Activated B cell treated with CpG ODN at 0.5 μM for 24 hours (primary cell): ENCODE measurements at places on chromosomes 2 and 18. TPM values are rescaled to one million over a fixed set of nuclear protein-coding genes. Genes with fewer than 3 reads are reported as not detected.

Gene MC4R
- not detected in 2 replicates for total RNA-seq

GRCh38 chr18:26225022-26225693, 1.1 kb upstream of the TAF4B start:
- no peak for DNase-seq

Gene GALM
- total RNA-seq = 3.5 and 5.4 TPM in 2 replicates

- DNase-seq = no peak
These were observed 327.1 kb downstream of the CCDC178 start for GRCh38 chr18:33113416-33113815.

Gene LYPD6
- not detected in 2 replicates for total RNA-seq

Gene GLS
- total RNA-seq = 212 and 255 TPM in 2 replicates

DNA sequence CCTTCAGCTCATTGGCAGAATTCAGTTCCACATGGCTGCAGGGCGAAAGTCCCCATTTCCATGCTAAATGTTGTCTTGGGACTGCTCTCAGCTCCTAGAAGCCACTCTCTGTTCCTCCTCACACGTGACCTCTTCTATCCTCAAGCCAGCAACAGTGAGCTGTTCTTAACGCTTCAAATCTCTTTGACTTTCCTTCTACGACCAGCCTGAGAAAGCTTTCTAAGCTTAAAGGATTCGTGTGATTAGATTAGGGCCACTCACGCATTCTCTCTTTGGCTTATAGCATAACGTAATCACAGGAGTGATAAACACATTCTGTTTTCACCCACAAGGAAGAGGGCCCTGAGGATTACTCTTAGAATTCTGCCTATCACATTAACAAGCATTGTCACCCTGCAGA, 29.8 kb upstream of the LAMA1 start:
- DNase-seq = no peak

- no peak for DNase-seq
These were observed 312.0 kb downstream of the GPD2 start for GRCh38 chr2:156748221-156748620.

DNA sequence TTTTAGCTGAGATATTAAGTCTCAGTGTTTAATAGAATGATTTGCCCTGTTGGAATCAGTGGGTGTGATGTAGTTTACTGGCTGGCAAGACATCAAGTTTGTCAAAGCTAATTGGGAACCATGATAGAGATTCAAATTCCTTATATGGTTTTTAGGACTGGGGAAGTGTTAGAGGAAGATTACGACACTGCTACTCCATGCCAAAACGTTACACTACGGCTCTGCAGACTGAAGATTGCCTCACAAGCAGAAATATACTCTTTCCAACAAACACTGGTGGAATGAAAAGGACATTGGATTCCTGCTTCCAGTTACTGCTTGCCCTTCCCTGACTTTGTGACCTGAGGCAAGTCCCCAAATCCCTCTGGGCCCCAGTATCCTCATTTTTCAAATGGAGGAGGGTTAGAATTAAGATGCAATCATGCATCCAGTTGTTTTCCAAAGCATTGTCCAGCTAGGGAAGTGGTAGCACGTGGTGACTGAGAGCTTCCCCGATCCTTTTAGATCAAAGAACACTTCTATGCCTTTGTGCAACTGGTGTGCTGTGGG, 147.6 kb downstream of the CDC42EP3 start:
- DNase-seq = no peak

DNA sequence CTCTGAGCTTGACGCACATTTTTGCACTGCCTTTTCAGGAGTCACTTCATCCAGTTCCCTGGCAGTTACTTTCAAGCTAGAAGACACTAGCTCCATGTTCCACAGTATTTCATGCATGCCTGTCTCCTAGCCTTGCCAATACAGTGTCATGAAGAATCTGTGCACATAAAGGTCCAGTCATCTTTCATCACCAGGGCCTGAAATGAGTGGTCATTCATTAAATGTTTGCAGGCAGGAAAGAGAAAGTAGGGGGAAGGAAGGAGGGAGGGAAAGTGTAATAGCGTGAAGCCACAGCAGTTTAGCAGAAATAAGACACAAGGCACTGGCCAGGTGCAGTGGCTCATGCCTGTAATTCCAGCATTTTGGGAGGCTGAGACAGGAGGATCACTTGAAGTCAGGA, 92.4 kb upstream of the COPS8 start:
- no peak for DNase-seq

- no peak for DNase-seq
These were observed 4.7 kb upstream of the CFAP65 start for GRCh38 chr2:219045937-219046550.

DNA sequence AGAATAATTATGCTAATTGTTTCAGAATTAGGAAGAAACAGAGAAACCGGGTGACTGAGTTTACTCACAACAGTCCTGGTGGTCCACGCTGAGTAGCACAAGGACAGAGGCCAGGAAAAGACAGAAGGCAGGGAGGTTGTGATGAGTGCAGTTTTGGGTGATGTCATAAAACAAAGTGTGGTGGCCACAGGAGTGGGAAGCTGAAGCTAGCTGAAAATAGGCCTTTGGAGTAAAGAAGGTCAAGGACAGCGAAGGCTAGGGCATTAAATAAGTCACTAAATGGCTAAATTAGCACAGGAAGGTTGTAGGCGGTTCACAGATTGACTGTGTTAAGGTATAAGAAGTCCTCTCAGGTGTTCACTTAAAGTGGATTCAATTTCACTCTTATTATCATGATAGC, 120.9 kb upstream of the TTN start:
- no peak for DNase-seq

DNA sequence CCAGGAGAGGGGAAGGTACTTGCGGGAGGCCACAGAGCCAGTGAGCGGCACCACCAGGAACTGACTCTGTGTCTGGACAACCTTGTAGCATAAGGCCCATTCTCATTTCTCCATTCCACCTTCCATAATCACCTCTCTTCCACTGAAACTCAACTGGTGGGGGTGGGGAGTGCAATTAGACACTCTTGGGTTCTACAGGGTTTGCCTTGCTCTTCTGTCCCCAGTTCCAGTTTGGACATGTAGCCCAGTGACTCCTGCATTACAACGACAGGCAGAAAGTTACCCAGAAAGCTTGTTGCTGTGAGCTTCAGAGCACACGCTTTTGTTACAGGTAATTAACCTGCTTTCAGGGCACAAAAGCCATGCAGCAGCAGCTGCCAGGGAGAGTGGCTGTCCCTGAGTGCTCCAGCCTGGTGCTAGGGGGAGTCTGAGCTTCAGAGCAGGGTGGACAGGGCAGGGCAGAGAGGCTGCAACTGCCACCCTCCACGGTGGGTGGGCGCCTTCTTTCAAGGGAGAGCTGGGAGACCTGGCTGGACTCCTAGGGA, 65.2 kb downstream of the COPS8 start:
- no peak for DNase-seq

- no peak for DNase-seq
These were observed 37.1 kb downstream of the ANO7 start for GRCh38 chr2:241225545-241225944.

- no peak for DNase-seq
These were observed 18.7 kb upstream of the ASPRV1 start for GRCh38 chr2:69979902-69980807.

Gene IL18R1
- 1.7 and 2.2 TPM in 2 replicates for total RNA-seq

GRCh38 chr18:8705961-8706790, 820 bp downstream of the MTCL1 start:
- peak; percentile 52 for DNase-seq

GRCh38 chr2:675051-675450, 2.2 kb downstream of the TMEM18 start:
- DNase-seq = no peak

Gene L3MBTL4
- 10.6 and 12.3 TPM in 2 replicates for total RNA-seq

Gene CNTNAP5
- not detected in 2 replicates for total RNA-seq

GRCh38 chr2:46119453-46119852, 177.8 kb upstream of the EPAS1 start:
- no peak for DNase-seq

GRCh38 chr18:35695384-35695783, 113.8 kb downstream of the GALNT1 start:
- no peak for DNase-seq

Gene NOL4
- not detected in 2 replicates for total RNA-seq

DNA sequence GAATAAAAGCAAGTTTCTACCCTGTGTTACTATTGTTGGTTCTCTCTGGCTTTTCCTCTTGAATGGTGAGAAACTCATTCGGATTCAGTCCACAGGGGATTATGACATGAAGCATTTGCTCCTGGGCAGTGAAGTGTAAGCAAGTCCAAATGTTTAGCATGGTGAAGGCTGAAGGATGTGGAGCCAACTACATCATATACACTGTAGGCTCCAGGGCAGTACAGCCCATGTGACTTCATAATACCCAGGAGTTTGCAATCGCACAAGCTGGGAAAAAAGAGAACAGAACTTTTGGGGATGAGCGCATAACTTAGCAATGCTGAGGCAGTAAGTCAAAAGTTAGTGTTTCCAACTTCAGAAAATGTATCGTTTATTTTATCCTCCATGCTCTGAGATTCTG, 695.7 kb upstream of the POU3F3 start:
- DNase-seq = no peak

Gene HOXD9
- not detected in 2 replicates for total RNA-seq

Gene KYNU
- 43.8 and 48.0 TPM in 2 replicates for total RNA-seq

- no peak for DNase-seq
These were observed 119.7 kb downstream of the WDR7 start for GRCh38 chr18:56770873-56771272.

DNA sequence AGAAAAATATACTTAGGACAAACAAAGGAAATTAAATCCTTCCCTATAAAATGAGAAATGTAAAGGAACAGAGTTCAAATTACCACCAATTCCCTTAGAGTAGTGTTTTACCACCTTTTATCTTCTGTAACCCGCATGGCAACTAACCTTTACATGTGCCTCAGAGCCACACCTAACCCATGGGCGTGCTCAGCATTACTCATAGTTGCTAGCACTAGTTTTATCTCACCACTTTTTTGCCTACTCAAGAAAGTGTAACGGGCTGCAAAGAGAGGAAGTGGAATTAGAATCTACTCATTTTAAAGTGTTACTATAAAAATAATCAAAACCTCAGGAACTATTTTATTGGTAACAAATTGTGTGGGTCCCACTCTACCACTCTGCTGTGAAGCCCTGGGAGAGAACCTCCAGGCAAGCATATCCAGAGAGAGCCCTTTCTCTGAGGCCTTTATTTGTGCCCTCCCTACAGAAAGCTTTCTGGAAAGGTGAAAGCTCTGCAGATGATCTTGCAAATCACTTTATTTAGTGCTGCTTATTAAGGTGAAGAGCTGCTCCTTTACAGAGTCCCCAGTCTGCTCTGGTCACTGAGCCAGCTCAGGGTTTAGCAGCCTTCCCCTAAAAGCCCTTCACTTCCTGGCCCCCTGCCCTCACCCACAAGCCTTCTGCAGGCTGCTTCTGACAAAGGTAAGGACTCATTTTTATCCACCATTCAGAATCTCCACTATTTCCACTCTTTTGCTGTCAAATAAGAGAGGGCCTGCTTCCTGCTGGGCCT, 98.8 kb downstream of the TRABD2A start:
- no peak for DNase-seq

GRCh38 chr2:129894616-129895015, 84.8 kb upstream of the RAB6C start:
- DNase-seq = no peak

DNA sequence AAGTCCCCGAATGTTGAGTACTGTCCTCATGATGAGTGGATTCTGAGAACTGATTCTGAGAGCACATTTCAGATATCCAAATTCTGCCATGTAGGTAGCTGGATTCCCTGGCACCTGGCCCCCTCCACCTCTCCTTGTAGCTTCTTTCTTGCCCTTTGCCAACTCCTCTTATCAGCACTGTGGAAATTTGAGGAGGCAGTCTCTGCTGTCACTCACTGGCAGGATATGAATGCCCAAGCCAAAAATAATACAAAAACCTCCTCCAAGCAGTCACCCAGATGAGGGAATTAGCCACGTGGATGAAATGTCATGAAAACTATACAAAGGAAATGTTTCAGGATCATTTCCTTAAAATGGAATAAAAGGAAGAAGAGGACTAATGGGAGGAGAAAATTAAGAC, 276.8 kb downstream of the SETBP1 start:
- DNase-seq = no peak

GRCh38 chr2:16055848-16056580, 115.7 kb downstream of the MYCN start:
- no peak for DNase-seq

- DNase-seq = no peak
These were observed 38.2 kb upstream of the CAVIN2 start for GRCh38 chr2:191885098-191885497.

Gene HTR2B
- not detected in 2 replicates for total RNA-seq

Gene POTEF
- total RNA-seq = not detected in 2 replicates

DNA sequence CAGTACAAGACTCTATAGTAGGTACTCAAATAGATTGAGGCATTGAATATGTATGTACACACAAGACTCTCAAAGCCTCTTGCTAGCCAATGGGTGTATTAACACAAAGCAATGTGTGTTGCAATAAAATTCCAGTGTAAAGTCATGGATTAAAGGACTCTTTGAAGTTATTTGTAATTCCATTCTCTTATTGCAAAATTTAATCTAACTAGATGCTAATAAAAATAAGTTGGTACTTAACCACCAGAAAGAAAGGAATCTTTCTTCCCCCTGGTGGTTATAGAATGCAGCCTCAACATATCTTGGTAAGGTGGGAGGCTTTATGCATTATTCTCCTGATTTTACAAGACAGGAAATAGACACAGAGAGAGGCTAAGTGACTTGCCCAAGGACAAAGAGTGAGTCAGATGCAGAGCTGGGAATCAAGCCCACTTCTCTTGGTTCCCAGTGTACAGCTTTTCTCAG, 18.0 kb downstream of the LRP1B start:
- no peak for DNase-seq

Gene RAD51AP2
- not detected in 2 replicates for total RNA-seq

DNA sequence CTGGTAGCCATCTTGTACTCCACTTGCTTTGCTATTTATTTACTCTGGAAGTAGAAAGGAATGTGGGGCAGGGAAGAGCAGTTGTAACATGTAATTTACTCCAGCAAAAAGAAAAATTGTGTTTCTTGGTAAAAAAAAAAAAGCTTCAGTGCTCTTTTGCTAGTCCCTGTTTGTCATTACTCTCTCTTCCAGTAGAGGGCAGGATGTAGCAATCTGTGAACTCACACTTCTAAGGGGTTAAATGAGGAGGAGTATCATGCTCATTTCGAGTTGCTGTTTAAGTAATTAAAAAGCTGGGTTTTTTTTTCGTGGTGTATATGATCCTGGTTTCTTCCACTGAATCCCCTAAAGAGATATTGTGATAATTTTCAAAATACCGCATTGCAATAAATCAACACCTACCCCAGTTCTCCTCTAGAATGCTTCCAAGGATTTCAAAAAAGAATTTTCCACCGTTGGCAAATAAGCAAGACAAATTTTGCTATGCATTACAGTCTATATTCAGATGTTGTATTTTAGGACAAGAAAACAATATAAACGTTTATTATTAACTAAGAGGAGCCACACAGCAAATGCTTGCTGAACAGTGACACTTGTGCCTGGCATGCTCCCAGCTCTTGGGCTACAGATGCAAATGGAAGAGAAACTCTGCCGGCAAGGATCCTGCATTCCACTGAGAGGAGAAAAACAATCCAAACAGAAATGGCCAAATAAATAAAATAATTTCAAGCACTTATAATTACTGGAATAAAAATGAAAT, 261.6 kb downstream of the ASXL3 start:
- no peak for DNase-seq
